Midbrain (tissue), 1 donor: ENCODE measurements at places on chromosomes 5 and 9.

- no peak for DNase-seq
Observed at GRCh38 chr5:88390096-88390441, 121.4 kb upstream of the TMEM161B start.

- no peak for DNase-seq
Observed at GRCh38 chr5:127660047-127660733, 11.3 kb downstream of the CTXN3 start.

DNA sequence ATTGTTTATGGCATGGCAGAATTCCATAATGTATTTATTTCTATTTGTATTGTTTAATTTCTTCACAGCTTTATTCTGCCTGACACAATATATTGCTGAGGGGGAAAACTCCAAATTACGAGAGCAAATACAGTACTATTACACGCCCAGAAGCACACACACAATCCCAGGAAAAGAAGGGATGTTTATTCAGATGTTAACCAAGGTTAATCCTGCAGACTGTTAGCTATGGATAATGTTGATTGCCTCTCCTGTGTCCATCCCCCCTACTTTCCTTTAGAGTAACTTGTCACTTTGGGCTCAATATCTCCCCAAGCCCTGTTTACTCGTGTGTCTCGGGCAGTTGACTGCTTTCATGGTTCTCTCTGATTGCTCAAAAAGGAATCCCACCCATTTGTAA, 84.2 kb upstream of the ERCC6L2 start:
- DNase-seq: no peak

DNA sequence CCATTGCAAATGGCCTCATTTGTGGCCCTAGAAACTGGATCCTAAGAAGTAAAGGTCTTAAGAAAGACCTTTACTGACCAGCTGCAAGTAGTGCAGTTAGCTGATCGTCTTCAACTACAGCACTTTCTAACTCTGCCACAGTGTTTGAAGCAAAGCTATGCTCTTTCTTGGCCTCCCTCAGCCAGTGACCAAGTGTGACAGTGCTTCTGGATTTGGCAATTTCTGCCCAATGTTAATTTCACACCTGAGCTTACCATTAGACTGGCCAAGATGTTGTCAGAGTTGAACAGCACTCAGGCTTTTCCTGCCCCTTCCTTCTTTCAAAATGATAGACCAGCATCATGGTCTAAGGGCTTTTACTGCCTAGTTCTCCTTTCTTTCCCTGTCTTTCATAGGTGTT, 36.1 kb downstream of the UHRF2 start:
- no peak for DNase-seq

GRCh38 chr5:164394686-164395194, 889.3 kb downstream of the MAT2B start:
- DNase-seq: no peak
